Central memory CD4-positive, alpha-beta T cell (primary cell): ENCODE measurements at places on chromosomes 7 and 10.

- DNase-seq = no peak
Measured at GRCh38 chr7:2517026-2517425, 2.5 kb upstream of the LFNG start.

GRCh38 chr10:127968027-127968441, 61.1 kb downstream of the PTPRE start:
- DNase-seq = no peak

GRCh38 chr10:123526356-123527064, 139.6 kb upstream of the GPR26 start:
- no peak for DNase-seq

DNA sequence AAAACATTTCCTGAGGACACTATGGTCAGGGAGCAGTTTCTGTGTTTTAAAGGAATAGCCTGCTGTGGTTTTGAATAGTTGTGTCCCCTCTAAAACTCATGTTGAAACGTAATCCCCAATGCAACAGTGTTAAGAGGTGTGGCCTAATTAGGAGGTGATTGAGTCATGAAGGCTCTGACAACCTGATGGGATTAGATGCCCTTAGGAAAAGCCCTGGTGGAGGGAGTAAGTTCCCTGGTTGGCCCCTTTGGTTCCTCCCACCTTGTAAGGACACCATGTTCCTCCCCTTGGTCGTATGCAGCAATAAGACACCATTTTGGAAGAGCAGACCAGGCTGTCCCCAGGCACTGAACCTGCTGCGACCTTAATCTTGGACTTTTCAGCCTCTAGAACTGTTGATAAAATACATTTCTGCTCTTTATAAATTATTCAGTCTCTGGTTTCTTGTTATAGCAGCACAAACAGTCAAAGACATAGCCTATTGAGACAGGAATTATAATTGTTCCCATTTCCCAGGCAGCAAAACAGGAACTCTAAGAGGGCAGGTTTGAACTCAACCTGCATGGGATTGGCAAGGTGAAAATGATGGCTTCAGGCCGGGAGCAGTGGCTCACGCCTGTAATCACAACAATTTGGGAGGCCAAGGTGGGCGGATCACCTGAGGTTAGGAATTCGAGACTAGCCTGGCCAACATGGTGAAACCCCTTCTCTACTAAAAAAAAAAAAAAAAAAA, 20.5 kb upstream of the TNS3 start:
- no peak for DNase-seq

DNA sequence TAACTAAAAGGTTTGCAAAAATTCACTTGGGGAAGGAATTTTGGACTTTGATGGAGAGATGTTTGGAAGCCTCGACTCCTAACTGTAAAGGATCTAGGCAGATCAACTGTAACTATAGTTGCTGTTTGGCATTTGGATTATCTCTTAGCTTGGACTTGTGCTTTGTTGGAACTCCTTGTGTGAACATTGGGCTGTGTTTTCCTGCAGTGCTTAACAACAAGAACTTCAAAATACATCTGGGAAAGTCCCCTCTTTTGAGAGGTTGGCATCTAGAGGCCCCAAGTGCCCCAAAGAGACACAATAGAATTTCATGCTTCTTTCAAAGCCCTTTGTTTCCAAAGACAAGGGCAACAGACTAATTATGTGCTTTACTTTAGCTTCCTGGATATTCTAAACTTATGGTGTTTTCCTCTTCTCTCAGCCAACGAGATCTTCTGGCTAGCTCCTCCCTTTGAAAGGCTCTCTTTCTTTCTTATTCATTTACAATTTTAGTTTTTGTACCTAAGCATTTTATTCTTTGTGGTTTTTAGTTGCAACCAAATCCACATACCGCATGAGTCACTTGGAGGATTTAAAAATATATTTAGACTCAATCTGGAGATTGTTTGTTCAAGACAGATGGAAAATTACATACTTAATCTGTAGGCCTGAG, 11.6 kb downstream of the ABCA13 start:
- no peak for DNase-seq

GRCh38 chr7:159013825-159014289, 130.8 kb downstream of the VIPR2 start:
- DNase-seq = no peak

- peak; percentile 88 for DNase-seq
Measured at GRCh38 chr10:100510533-100511308, 8.9 kb downstream of the SEC31B start.

- DNase-seq = no peak
Measured at GRCh38 chr7:117264716-117265115, 58.1 kb downstream of the WNT2 start.

DNA sequence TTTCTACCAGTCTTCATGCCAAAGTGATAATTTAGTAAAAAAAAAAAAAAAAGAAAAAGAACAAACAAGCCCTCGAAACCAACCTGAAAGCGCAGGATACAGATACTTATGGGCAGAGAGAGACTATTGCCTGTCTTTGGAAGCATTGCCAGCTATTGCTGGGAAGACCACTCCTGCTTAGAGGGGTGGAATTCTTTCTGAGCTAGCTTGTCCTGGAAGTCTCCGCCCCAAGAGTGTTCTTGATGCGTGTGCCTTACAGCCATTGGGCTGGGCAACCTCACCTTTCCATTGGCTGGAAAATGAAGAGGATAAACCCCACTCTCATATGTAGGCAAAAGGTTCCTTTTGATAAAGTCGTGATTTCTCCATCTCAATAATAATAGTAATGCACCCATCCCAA, 19.9 kb upstream of the INSYN2A start:
- DNase-seq = no peak

GRCh38 chr10:105797234-105797890, 1156.3 kb downstream of the SORCS3 start:
- DNase-seq = no peak

DNA sequence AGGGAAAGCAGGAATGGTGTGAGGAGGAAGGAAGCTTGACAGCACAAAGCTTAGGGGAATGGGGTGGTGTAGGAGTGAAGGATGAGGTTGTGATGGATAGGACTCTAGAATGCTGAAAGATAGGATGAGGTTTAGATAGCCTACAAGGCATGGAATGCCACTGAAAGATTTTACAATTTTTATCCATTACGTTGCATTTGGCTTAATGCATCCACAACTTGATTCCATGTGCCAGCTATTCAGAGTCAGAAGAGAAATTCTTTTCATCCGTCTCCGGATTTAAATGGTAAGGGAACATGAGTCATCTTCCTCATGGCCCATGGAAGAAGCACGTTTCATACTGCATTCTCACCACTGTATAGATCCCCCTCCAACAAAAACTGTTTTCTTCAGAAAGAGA, 212.4 kb upstream of the BMPER start:
- no peak for DNase-seq

DNA sequence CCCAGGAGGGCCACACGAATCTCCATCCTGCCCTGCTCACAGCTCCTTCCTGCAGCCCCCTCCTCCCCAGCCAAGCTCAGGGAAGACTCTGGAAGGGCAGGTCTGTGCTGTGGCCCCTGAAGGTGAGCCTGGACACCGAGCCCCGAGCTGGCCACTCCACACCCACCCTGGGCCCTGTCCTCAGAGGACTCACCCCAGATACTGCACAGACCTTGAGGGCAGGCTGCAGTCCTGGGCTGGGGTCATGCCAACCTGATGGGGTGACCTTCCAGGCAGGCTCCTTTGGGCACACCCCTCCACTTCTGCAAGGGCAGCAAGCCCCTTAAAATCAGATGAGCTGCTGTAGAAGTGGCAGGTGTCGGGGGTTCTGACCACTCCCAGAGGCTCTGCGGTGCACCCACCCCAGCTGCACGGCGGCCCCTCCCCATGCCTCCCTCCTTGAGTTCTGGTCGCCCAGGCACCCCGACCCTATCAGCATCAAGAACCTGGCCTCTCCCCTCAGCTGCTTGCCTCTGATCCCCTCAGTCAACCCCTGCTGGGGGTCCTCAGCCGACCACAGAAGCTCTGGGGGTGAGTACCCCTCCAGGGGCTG, 24.3 kb downstream of the YKT6 start:
- DNase-seq = no peak

DNA sequence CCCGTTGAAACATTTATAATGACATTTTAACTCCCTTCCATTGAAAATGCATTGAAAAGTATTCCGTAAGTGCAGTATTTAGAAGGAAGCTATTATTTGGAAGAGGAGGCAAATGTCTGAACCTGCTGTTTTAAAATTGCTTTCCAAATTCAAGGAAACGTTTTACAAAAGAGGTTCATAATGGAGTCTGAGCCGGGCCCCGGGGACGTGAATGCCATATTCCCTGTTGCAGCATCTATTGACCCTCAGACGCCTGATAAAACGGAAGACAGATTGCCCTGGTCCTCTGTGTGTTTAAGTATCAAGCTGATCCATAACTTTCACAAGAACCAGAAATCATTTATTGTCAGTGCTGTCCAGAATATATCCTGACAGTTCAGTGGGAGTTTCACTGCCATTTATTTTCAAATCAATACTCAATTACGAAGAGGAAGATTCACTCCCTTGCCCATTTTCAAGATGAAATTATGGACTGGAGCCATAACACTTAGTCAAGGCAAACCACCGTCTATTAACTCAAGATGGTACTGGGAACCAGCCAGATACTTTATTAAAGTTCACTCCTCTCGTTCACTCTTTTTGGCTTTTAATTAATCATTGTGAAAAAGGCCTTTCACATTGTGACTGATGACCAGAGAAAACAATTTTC, 435.7 kb upstream of the PFKP start:
- DNase-seq = no peak

GRCh38 chr7:94300176-94300835, 94.4 kb upstream of the COL1A2 start:
- DNase-seq = no peak

DNA sequence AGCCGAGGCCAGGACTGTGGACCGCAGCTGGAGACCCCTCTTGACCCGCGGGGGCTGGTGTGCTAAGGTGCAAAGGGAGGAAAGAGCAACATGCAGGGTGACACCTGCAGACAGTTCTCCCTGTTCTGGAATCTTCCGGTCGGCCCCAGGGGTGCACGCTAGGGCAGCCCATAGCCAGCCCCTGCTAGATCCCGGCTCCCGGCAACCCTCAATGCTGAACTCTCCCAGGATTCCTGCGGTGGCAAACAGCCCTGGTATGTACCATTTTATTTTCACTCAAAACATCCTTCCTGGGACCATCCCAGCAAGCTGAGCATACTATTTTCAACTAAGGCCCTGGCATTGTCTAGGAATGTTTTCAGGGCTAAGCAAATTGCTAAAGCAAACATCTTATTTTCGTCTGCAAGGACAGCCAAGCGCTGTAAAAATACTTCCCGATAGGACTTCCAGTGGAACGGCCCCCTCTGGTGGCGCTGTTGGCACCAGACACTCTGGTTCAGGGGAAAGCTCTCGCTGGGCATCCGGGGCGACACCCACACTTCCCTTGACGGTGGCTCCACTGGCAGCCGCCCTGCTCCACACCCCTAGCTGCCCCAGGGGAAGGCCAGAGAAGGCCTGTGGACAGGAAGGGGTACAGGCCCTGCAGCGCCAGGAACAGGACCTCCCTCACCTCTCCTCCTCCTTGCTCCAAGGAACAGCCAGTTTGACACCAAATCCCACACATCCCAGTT, 99.4 kb downstream of the CTBP2 start:
- DNase-seq = no peak

- no peak for DNase-seq
Measured at GRCh38 chr7:29457565-29458011, 106.0 kb upstream of the PRR15 start.

GRCh38 chr7:12111422-12112405, 99.4 kb upstream of the TMEM106B start:
- DNase-seq = peak; percentile 11

GRCh38 chr10:24884316-24884715, 68.1 kb downstream of the PRTFDC1 start:
- no peak for DNase-seq

DNA sequence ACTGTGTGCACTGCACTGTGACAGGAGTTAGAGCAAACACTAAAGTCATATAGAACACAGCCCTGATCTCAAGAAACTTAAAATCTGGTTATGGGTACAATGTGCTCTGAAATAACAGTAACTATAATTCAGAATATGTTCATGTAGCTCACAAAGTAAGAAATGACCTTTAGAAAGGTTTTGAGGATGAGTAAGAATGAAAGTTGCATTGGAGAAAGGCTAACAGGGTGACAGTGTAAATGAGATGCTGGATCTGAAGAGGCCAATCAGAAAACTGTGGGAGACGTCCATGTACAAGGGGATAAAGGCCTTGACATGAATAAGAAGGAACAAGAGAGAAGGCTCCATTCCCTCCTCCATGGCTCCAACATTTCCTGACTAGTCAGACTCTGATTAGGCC, 124.7 kb downstream of the GRM3 start:
- no peak for DNase-seq

DNA sequence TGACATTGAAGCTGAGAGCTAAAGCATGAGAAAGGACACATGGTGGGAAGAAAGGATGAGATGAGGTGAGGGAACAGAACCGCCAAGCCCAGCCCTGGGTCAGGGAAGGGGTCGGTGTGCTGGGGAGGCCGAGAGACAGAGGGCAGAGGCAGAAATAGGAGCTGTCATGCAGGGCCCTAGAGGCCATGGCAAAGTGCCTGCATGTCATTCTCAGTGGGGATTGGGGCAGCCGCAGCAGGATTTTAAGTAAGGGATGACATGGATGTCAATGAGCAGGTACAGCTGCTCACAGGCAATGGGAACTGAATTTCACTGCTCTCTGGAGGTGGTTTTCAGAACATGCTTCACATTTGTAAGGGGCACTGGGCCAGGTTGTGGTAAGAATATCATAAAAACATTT, 227.4 kb downstream of the RAB11FIP2 start:
- no peak for DNase-seq

DNA sequence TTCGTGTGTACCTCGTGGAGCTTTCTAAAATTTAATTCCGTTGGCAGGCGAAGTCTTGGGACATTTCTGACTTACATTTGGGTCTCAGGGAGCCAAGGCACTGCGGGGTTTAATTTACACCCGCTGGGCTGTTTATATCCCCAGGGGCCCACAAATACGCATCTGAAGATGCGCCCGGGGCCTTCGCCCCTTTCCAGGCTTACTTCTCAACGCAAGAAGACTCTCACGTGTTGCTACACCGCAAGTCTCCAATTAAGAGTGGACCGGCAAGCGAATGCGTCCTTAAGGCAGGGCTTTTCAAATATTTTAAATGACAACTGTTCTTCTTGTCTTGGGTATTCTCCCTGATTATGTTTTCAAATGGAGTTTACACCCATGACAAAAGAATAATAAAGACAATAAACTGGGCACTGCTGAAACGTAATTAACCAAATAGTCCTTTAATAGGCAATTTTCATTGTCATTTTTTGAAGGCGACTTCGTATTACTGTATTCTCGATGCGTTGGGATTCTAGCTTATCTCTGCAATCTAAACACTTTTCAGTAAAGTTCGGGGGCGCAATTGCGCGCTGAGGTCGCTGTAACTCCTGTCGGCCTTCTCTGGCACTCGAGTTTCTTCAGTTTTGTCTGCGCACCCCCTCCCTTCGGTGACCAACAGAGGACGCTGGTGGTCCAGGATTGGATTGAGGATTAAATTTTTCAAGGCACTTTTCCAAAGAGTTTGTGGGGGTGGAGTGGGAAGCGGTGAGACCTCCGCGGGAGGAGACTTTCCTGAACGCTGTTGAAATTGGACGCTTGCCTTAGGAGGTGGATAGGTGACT, 837 bp upstream of the IGFBP3 start:
- DNase-seq = no peak

GRCh38 chr7:29139796-29140195, 6.5 kb downstream of the CPVL start:
- DNase-seq = no peak
